ENCODE measurements at places on chromosomes 11 and 22.

DNA sequence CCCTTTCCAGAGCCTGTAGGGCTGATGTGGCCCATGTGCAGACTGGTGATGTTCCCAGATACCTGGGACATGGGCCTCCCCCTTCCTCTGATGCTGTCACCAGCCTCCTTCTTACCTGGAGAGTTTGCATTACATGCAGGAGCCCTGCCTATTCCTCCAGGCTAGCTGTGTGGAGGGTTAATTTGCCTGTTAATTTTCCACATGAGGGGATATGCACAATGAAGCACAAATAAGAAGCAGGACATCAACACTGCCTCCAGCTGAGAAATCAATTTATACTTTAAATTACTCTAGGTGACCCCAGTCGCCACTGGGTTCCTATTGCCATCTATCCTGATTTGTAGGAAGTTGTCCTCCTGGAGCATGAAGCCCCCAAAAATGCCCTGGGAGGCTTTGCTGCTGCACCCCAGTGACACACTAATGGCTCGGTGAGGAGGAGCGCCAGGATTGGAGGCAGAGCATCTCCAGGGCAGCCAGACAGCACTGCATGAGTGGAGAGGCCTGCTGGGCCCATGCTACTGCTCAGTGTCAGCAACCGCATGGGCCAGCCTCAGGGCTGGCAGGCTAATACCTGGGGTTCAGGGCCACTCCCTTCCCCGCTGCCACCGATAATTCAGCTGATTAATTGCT is 101.6 kb upstream of the USP47 start:
- DNase-seq = no peak

DNA sequence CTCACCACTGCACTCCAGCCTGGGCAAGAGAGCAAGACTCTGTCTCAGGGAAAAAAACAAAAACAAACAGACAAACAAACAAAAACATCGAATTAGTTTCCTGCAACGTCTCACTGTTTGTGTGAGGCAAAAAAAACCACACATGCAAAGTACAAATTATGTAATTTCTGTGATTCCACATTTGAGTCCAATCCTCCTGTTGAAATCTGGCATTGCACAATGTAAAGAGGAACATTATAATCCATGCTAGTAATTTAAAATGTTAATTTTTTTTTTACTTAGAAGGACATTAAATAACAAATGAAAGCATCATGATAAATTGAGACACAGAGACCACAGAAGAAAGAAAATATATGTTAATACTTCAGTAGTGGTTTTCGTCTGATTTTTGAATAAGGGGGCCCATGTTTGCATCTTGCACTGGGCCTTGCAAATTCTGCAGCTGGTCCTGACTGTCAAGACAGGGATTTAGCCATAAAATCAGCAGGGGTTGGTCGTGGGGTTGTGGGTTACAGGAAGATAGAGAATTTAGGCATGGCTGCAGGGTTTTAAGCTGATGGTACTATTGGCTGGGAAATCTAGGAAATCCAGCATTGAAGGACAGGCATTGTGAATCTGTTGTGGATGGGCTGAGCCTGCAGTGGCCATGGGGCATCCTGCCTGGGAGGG is 102.6 kb upstream of the ALDH3B2 start:
- peak; percentile 71 for DNase-seq

DNA sequence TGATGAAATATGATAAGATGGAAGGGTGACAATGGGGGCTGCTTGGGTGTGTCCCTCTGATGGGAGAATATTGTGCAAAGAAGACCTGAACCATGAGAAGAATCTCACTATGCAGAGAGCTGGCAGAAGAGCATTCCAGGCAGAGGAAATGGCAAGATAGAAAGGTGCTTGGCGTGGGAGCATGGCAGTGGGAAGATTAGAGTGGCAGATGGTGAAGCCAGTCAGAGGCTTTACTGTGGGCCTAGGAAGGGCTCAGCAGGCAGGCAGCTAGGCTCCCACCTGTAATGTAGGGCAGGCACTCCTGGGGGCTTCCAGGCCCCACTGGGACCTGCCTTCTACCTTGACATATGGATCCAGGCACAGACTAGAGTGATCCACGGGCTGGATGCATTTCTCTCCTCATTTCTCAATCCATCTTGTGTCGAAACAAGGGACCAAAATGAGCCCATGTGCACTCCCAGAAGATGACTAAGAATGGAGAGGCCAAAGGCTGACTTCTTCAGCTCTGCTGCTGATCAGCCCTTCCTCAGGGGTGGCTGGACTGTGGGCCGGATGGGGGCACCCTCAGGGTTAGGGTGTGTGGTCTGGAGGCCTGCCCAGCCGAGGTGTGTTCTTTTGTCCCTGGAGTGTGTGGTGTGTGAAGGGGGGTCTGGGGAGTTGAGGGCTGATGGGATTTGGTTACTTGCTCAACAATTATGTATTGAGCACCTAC is 88.3 kb downstream of the TSPAN18 start:
- DNase-seq = peak; percentile 61

DNA sequence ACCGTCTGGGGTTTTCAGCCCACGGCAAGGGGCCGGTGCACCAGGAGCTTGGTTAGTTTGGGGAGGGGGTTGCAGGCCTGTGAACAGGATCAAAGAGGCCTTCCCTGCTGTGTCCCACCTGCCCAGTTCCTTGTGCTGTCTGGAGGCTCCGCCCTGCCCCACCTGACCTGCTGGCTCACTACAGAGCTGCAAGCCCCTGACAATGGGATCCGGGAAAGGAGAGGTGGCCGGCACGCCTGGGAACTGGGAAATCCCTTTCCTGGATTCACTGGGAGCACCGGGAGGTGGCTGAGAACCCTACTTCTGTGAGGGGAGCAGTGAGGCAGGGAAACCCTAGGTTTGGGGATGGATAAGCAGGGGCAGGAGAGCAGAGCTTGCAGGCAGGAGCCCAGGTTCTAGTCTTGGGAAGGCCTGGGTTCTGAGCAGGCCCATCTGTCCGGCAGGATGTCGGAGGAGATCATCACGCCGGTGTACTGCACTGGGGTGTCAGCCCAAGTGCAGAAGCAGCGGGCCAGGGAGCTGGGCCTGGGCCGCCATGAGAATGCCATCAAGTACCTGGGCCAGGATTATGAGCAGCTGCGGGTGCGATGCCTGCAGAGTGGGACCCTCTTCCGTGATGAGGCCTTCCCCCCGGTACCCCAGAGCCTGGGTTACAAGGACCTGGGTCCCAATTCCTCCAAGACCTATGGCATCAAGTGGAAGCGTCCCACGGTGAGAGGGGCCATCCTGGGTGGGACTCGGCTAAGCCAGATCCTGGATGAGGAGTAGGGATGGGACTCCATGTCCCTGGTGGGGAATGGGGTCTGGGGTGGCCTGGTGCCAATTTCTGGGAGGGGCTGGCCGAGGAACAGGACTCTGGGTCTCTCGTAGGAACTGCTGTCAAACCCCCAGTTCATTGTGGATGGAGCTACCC is 786 bp downstream of the CAPN1 start:
- no peak for DNase-seq

DNA sequence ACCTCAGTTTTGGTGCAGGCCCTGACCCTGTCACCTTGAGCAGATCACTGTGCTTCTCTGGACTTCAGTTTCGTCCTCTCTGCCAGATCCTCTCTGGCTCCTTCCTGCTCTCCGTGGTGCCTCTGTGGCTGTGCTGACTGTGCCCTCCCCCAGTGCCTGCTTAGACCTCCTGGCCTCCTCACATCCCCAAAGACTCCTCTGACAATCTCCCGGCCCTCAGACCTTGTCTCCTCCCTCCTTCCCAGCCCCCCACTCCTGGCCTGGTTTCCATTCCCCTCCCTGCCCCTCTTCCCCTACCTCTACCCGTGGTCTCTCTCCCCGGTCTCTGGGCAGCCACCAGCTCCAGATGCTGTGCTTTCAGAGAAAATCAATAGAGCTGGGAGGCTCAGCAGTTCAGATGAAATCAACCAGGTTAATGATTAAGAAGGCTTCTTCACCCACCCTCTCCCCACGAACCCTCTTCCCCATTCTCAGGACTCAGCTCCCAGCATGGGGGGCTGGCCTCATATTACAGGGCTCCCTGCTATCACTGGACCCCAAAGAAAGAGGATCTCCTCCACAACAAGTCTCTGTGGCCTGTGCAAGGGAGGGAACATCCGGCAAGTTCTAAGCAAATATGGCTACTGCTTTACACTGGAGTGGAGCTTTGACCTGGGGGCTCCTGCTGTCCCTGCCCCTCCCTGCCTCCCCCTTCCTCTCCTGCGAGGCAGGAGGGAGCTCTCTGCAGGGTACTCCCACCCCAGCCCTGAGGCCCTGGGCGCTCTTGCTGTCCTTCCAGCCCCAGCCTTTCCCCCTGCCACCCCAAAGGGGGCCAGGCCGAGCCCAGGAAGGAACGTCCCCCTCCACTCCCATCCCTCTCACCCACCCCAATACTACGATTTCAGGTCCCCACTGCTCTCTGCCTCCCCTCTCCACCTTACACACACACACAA is 8.5 kb downstream of the BACE1-AS start:
- DNase-seq = no peak

- peak; percentile 45 for DNase-seq
Observed at GRCh38 chr22:19291218-19291579, 320 bp downstream of the CLTCL1 start.

DNA sequence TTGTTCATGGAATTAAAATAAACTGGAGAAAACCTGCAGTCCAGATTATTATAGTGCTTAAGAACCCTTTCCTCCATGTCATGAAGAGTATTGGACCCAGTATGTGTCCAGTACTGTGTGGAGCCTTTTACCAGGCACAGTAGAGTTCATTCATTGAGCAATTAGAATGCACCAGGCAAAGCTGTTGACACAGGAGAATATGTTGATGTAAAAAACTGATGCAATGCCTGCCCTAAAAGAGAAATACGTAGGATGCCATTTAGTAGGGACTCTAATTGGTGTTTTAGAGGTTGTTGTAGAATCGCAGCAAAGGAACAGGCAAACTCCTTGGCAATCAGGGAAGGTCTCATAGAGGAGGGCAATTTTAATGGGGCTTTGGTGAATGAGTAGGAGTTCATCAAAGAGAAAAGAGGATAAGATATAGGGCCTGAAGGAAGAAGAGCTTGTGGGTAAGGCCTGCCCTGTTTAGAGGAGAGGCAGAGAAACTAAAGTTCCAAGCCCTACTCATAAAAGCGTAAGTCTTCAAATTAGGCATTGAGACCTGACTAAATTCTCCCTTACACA is 126.4 kb downstream of the SEZ6L start:
- no peak for DNase-seq

- peak; percentile 88 for DNase-seq
Observed at GRCh38 chr11:57311109-57311936, 13.4 kb downstream of the TNKS1BP1 start.

GRCh38 chr11:60781286-60781980 is 3.7 kb upstream of the MS4A10 start:
- no peak for DNase-seq

DNA sequence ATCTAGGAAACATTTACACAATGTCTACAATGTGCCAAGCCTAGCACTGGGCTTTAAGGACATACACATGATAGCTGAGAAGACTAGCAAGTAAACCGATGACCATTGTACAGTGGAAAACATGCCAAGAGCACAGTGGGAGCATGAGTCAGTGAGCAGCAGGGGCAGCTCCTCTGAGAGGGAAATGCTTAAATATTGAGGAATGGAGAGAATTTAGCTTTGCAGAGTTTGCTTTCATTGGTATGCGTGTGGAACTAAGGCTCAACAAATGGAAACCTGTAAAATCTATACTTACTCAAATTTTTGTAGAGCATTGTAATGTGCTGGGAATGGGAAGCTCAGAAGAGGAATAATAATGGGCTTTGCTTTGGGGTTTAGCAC is 282.3 kb downstream of the ST3GAL4 start:
- no peak for DNase-seq

DNA sequence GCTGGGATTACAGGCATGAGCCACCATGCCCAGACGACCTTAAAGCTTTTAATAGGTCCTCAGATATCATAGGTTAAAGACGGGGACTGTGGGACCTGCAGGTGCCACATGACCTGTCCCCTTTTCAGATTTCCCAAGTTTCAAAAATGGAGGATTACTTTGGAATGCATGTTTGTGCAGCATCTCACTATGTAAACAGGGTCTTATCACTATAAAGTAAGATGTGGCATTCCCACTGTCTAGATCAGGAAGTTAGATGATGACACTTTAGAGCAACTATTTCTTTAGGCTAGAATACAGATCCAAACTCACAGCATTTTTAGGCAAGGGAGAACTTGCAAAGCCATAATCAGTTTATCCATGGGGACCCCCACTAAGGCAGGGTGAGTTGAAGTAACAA is 92.8 kb downstream of the USP35 start:
- no peak for DNase-seq

DNA sequence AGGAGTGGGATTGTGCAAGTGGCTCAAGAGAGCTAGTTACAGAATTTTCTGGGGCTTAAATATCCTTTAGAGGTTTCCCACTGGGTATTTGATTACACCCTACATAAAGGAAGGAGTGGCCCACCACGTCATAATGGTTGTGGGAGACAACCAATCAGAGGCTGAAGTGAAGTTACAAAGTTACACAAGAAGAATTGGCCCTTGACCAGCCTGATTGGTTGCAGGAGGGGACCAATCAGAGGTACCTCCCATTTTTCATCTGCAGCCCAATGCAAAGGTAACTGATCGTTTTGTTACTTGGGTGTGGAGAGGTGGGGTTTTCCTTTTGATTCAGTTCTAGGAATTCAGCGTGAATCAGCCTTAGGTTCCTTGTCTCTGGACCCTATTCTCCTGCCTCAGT is 430.5 kb upstream of the FAT3 start:
- DNase-seq = no peak

DNA sequence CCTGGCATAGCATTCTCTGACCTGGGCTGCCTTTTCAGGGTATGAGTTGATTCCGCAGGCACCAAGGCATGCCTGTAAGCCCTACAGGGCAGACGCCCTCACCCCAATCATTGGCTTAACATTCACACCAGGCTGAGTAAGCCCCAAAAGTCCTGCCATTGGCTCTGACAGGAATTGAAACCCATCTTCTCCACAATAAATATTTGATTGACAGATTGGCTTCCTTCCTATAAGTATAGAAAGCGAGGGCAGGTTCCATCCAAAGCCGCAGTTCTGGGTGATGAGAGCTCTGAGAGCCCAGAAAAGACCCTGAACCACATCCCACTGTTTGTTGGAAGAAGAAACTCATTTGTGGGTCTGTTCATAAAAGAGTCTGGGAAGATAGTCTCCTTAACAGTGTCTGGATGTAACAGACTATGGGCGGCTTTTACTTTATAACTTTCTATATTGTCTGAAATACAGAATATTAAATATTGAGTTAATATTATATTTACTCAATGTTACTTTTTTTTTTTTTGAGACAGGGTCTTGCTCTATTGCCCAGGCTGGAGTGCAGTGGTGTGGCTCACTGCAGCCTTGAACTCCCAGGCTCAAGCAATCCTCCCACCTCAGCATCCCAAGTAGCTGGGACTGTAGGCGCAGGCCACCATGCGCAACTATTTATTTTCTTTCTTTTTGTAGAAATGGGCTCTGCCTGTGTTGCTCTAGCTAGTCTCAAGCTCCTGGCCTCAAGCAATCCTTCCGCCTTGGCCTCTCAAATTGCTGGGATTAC is 46.8 kb downstream of the FAM83F start:
- no peak for DNase-seq

DNA sequence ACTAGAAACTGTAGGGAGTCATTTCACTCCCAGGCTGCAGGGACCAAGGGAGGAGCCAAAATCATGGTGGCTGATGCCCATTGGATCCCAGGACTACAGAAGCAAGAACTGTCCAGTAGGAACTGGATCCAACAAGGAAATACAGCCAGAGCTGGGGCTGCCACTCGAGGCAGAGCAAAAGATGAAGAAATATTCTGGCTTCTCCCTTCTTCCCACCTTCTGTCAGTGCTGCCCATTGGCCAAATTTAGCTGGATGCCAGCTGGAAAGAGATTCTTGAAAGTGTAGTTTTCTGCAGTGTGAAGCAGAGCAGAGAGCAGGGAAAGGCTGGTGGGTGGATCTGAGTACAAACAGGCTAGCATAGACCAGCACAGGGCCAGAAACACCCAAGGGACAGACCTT is 45.6 kb downstream of the COMMD9 start:
- no peak for DNase-seq

All from suppressor macrophage treated with lipopolysaccharide for 1 hour (primary cell).